ENCODE measurements at places on chromosomes 12 and 14.
A peak's percentile ranks its signal among the peaks of the same experiment; 100 is the strongest.

GRCh38 chr14:71190770-71191374 is 283.6 kb downstream of the PCNX1 start:
- no peak for DNase-seq

DNA sequence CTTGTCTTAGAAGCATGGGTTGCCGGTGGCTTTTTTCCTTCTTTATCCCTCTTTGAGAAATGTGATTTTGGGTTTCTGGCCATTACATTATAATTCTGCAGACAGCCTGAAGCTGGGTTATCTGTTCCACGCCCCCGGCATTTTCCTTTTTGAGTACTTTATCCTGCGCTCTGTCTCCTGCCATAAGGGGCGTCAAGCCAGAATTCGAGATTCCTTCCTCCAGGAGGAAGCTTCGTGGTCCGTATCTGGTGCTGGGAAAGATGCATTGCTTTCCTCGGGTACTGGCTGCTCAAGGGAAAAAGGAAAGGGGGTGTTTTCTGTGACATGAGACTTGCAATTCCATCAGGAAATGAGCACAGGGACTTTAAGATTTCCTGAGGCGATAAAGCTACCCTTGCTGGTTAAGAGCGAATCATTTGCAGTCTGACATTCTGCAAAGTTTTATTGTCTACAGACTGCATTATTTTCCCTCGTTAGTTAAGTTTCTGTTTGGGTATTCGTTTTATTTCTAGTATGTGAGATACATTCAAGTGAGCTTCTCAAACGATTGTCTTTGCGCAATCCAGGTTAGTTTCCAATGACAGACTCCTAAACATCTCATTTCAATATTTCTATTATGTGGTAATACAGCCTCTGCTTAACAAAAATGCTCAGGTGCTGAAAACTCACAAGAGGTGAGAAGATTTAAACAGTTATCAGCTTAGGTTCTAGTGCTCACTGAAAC is 694 bp downstream of the AKAP5 start:
- DNase-seq: peak; percentile 38

DNA sequence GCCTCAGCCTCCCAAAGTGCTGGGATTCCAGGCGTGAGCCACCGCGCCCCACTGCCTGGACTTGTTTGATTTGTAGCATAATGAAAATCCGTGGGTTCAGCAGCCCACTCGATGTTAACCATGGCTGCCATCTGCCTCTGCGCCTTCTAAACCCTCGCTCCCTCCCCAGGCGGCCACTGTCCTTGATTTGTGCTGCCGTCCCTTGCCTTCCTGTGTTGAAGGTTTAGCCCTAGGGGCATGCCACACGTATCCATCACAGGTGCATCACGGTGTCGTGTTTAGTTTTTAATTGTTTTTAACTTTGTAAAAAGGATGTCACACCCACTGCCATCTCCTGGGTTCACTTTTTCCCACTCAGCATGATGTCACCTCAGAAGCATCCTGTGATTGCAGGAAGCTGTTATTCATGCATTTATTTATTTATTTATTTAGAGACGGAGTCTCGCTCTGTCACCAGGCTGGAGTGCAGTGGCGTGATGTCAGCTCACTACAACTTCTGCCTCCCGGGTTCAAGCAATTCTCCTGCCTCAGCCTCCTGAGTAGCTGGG is 24.5 kb upstream of the ULK1 start:
- no peak for DNase-seq

DNA sequence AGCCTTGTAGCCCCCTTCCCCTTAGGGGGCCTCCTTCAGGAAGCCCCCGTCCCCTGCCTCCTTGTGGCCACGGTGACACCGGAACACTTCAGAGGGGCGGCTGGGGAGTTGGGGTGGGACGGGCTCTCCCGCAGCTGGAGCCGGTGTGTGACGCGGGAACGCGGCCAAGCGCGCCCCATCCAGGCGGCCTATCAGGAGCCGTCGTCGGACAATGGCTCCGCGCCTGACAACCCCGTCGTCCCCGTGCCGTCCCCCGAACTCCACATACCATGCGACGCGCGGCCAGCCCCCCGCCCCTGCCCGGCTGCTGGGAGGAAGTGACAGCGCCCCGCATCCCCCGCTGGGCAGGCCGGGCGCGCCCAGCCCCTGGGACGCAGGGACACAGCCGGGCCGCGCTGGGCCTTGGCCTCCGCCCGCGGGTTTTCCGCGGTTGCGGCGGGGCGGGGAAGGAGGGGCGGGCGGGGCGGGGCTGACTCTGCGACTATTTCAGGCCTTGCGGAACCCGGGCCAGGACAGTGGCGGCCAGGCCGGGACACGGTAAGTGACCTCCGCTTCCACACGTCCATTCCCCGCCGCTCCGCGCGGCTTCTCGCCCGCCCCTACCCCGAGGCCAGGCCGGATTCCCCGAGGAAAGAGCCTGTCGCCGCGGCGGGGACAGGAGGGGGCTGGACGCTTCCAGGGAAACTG is at the start of gene TNFAIP2:
Gene TNFAIP2 (plus strand): TSS at position 515 of the 687 bp plus-strand sequence. CDS start 2,997 bp downstream, outside the sequence.
- DNase-seq: no peak

DNA sequence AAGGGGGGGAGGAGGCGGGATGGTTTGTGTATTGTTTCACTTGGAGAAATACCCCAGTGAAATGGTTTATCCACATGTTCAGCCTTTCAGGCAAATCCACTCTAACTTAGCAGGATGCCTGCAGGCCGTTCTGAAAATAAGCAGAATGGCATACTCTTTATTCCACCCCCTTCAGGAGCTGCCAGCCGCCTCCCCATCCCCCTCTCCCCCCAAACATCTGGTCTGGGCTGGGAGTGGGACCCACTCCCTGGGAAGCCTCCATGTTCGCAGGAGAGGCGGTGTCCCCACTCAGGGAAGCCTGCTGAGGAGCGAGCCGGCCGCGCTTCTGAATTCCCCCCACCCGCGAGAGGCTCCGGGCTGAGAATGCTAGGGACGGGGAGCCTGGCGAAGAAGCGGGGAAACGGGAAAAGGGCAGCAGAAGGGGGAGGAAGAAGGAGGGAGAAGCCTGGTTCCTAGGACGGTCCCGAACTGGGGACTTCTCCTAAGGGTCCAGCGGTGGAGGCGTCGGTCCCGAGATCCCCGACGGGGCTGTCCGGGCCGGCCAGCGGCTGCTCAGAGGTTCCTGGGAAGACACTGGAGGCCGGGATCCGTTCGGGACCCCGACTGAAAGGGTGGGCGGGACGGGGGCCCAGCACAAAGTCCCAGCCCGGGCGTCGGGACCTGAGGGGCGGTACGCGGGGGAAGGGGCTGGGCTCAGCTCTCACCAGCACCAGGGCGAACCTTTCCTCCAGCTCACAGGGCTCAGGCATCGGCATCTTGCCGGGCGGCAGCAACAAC is 666 bp downstream of the FMNL3 start:
- DNase-seq: no peak

GRCh38 chr14:99687284-99688209 is 3.4 kb downstream of the CYP46A1 start:
- DNase-seq: no peak

GRCh38 chr12:49187184-49187583 is 1.7 kb downstream of the TUBA1A start:
- peak; percentile 28 for DNase-seq

DNA sequence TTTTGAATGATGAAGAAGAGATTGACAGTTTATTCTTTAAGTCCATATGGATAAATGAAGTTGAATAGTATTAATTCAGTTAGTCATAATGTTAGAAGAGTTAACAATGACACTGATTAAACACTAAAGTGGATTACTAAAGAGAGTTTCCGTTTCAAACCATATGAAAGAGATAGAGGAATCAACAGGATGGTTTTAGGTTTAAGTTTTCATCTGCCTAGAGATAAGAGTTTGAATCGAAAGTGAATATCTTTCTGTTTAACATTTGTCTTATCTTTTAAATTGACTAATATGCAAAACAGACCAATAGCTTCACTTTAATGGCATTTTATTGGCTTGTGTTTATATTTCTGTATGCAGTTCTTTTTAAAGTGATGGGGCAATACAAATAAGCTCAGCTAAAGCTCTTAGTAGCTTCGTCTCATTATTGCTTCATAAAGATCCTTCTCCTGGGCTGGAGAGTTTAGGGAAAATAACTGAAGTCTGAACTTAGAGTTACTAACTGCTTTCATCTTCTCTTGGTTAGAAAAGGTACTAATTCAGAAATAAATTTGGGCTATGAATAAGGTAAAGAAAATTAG is 66.0 kb downstream of the MIPOL1 start:
- no peak for DNase-seq

- no peak for DNase-seq
These were observed 42.6 kb downstream of the GPATCH2L start for GRCh38 chr14:76194327-76194726.

DNA sequence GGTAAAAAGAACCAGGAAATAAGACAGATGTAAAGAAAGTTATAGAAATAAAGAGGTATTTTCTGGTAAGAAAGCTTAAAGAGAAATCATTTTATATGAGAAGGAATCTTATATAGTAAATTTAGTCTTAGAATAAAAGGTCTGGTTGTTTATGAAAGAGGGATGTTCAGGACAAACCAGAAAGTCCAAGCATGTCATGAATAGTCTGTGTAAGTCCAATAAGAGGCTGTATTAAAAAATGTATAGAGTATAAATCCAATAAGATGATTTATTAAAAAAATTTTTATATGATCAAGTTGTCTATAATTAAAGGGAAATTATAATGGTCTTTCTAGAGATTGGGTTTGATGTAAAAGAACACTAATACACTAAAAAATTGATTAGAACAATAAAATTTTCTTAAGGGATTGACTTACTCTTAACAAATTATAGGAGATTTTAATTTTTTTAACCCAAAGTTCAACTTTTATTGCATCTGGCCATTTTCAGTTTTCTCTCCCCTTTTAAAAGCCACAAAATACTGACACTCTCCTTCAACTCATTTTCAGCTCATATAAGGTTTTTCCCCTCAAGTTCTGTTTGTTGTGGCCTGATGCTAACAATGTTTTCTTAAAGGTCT is 35.1 kb downstream of the ST8SIA1 start:
- DNase-seq: no peak

- DNase-seq: no peak
These were observed 51.7 kb upstream of the G2E3 start for GRCh38 chr14:30507209-30507608.

- DNase-seq: peak; percentile 57
These were observed 2.6 kb upstream of the SOCS2 start for GRCh38 chr12:93569656-93570551.

GRCh38 chr14:80390906-80391305 is 179.6 kb upstream of the DIO2 start:
- peak; percentile 15 for DNase-seq

DNA sequence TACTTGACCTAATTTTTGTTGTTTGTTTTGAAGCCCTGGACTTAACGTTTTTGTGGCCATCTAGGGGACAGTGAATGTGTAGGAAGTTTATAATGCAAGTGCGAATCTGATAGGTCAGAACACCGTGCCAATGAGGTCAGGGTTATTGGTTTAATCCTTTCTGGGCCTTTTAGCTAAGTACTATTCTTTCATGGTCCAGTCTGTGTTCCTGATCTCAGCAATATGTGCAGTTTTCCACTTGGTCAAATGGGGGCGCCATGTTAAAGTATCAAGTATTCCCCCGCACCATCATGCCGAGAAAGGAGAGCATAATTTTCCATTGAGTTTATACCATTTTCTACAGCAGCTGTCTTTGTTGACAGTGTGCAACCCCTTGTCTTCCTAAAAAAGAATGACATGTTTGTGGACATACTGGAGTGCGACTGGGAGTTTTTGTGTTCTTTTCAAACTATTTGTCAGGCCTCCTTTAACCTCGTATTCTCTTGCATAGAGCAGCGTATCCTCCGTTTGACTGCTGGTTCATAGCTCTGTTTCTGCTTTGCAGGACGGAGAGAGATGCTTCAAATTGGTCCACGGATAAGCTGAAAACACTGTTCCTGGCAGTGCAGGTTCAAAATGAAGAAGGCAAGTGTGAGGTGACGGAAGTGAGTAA is 1.3 kb downstream of the AHSA1 start:
- DNase-seq: peak; percentile 39

GRCh38 chr14:92676403-92677086 is 71.9 kb downstream of the LGMN start:
- DNase-seq: no peak

- DNase-seq: no peak
These were observed 79.9 kb upstream of the KCNA1 start for GRCh38 chr12:4829793-4830162.

GRCh38 chr14:63245893-63246292 is 41.6 kb downstream of the RHOJ start:
- DNase-seq: no peak

GRCh38 chr12:104469066-104469465 is 12.3 kb downstream of the CHST11 start:
- no peak for DNase-seq

DNA sequence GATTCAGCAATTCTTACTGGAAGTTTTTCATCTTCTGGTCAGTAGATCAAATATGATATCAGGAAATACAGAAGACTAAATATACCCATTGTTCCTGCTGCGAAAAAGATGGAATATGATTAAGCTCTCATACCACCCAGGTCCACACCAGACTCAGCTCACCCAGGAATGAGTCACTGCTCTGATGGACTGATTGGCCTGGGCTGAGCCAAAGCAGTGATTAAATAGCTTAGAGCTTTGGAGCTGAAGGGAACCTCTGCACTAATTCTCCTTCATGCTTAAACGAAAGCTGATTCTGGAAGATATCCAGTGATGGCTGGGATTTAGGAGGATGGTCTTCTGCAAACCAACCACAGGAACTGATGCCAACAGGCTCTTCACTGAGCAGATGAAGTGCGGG is 62.0 kb upstream of the SYT1 start:
- DNase-seq: no peak

GRCh38 chr12:82537436-82537835 is 149.3 kb upstream of the TMTC2 start:
- no peak for DNase-seq

GRCh38 chr12:510071-510825 is 50.5 kb downstream of the B4GALNT3 start:
- DNase-seq: no peak

GRCh38 chr14:64993266-64993930 is 6.7 kb downstream of the FNTB start:
- no peak for DNase-seq

DNA sequence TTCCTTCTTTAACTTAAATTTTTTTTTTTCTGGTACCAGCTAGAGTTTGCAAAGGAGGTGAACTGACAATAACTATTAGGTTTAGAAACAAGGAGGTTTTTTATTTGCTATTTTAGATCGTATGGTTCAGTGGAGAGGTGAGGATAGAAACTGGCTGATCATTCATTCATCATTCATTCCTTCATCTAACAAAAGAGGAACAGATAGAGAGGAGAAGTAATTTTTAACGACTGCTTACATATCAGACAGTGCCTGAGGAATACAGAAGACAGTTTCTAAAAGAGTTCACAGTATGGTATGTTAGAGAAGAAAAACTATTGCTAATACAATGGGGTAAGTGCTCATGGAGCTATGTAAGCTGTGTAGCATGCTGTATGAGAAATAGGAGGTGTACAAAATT is 111.1 kb downstream of the ERC1 start:
- no peak for DNase-seq

- DNase-seq: no peak
These were observed 815 bp downstream of the DEGS2 start for GRCh38 chr14:100158566-100159093.

DNA sequence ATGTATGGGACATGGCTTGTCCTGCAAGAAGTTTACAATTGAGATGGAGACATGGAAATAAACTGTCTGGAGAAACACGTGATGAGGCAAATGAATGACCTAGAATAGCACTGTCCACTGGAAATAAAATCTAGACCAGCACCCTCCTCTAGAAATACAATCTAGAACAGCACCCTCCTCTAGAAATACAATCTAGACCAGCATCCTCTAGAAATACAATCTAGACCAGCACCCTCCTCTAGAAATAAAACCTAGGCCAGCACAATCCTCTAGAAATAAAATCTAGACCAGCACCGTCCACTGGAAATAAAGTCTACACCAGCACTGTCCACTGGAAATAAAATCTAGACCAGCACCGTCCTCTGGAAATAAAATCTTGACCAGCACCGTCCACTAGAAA is 69.2 kb upstream of the RFLNA start:
- DNase-seq: no peak

- DNase-seq: no peak
These were observed 8.3 kb upstream of the AEBP2 start for GRCh38 chr12:19430988-19431387.

All from fibroblast of skin of left quadriceps (primary cell).